ENCODE measurements at places on chromosomes 3 and 15. TPM values are rescaled to one million over a fixed set of nuclear protein-coding genes. Genes with fewer than 3 reads are reported as not detected.

The SOX14 gene
- total RNA-seq: not detected

The SERINC4 gene
- total RNA-seq: 0.23 TPM

The SLC6A1 gene
- total RNA-seq: 1.6 TPM

The AP3S2 gene
- 30.5 TPM for total RNA-seq

The DNAH12 gene
- 0.41 TPM for total RNA-seq

The DNAJA4 gene
- total RNA-seq: 32.1 TPM

The P2RY13 gene
- 1.2 TPM for total RNA-seq
